AG04450 (cell line): ENCODE measurements at places on chromosomes 7 and 10.
A peak's percentile ranks its signal among the peaks of the same experiment; 100 is the strongest.

DNA sequence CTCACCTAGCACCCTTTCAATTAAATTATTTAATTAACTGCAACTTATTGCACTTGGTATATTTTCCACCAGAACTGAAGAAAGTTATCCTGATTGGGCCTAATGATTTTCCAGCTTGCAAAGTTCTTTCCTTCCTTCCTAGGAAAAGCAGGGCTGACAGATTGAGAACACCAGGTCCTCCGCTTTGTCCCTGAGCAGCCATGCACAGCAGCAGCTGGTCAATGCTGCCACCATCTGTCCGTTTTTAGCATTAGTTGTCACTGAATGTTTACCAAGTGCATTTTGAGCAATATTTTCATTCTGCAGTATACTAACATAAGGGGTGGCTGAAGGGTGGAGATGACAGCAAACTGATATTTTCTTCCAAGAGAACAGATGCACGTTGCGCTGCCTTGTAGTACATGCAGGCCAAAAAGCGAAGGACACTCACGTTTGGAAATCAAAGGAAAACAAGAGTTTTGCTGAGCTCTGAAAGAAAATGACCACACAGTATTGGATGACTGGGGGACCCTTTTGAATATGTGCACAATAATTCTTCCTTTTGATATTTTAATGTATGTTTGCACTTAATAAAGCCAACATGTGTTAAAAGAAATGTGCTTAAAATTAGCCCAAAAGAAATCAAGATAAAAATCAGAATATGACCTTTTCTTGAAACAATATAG is 248.8 kb upstream of the PTN start:
- DNase-seq: peak; percentile 59

- no peak for DNase-seq
These were observed 50.1 kb downstream of the TNS3 start for GRCh38 chr7:47531584-47532492.

DNA sequence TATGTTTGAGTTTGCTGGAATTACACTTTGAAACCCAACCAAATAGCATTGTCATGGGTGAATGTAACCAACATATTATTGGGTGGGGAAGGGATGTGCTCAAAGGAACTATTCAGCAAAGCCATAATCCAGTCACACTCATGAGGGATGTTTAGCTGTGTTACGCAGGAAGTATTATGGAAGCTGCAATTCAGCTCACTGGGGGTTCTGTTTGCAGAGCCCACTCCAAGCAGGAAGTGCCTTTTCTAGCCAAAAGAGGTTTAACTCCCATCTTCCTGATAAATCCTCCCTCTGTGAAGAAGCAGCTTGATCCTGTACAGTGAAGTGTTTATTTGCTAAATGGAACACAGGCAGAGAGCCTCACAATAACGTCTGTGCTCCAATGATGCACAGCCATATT is 172.5 kb downstream of the GLI3 start:
- DNase-seq: no peak

GRCh38 chr7:24732646-24733413 is 24.4 kb downstream of the GSDME start:
- peak; percentile 72 for DNase-seq

- no peak for DNase-seq
These were observed 129.8 kb downstream of the SEC23IP start for GRCh38 chr10:120022357-120022756.

GRCh38 chr7:100211342-100211780 is 8.4 kb upstream of the PVRIG start:
- DNase-seq: no peak

GRCh38 chr7:55307123-55307916 is 57.8 kb upstream of the LANCL2 start:
- no peak for DNase-seq

DNA sequence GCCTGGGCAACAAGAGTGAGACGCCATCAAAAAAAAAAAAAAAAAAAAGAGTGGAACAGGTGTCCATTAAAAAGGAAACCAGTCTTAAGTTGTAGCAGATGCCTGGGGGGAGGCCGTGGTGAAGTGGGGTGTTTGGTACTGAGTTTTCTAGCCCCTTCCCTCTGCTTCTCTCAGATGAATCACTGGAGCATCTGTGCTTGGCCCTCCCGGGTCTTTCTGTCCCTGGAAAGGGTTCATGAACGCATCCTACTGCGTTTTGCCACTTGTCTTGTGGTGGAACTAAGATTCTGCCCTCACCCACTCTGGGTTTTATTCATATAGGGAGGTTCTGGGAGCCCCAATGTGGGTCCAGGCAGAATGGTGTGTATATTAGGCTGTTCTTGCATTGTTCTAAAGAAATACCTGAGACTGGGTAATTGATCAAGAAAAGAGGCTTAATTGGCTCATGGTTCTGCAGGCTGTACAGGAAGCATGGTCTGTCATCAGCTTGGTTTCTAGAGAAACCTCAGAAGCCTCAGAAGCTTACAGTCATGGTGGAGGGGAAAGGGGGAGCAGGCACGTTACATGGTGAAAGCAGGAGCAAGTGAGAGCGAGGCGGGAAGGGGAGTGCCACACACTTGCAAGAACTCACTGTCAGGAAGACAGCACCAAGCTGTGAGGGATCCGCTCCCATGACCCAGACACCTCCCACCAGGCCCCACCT is 63.5 kb downstream of the CAMK1D start:
- DNase-seq: no peak

DNA sequence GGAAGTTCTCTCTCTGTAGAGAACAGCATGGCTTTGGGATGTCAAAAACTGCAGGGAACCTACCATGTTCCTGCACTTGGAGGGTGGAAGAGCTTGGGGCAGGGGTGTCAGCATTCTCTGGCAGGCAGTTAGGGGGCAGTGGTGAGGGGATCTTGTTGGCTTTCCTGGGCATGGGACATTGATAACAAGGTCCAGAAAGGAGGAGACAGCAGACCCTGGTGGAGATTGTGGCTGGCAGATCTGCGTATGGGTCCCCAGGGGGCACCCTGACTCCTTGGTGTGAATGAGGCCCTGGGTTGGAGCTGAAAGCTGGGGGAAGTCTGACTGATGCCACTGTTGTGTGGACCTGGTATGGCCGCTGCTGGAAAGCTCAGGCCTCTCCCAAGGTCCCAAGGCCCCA is 22.9 kb upstream of the CAMK2B start:
- DNase-seq: peak; percentile 4

- DNase-seq: no peak
These were observed 99.6 kb downstream of the ST8SIA6 start for GRCh38 chr10:17354781-17355180.

GRCh38 chr7:92873776-92874175 is 37.4 kb upstream of the CDK6 start:
- DNase-seq: no peak

DNA sequence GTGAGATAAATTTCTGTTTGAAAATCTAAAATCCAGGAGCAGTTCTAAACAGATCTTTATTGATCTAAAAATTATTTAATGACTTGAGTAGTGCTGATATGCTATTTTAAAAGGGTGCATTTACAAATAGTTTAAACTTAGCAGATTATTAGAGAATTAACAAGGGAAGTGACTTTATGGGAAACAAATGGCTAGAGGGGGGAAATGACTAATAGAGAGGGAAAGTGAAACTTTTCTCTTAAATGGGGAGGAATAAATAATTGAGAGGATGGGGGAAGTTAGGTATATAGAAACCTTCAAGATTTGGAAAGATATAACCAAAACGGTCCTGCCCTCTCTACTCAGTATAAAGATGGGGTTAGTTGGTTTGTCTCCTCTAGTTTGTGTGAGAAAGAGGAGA is 90.1 kb upstream of the ARMC3 start:
- no peak for DNase-seq

GRCh38 chr7:92641921-92642511 is 51.8 kb upstream of the FAM133B start:
- peak; percentile 18 for DNase-seq

DNA sequence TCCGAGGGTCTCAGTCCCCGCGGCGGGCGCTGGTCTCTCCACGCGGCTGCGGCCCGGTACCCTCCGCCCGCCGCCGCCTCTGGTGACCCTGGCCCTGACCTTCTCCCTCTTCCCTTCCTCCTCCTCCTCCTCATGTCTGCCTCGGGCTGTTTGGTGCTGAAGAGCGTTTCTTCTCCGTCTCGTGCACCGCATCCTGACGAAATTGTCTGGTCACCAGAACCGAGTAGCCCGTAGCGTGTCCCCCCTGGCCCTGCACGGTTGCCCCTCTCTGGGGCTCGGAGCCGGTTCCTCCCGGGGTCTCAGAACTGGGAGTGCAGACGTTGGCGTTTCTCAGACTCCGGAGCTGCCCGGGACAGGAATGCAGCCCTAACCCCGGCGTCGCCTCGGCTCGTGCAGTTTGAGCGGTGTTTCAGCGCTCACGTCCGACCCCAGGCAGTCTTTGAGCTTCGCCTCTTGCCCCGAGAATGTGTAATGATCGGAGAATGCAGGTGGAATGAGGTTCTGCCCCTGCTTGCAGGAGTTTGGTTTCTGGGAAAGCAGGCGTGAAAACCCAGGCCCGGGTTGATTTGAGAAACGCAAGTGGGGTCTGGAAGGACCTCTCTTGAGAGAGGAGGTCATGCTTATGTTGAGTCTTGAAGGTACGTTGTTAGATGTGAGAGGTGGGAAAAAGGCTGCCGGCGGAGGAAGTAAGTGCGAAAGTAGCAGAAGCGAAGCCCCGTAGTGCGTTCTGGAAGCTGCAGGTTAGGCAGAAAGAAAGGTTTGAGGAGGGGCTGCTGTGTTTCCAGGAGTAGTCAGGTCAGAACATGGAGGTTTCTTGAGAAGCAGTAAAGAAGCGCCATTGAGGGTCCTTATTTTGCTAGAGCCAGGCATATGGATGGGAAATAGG is 743 bp downstream of the RBM17 start:
- DNase-seq: no peak

DNA sequence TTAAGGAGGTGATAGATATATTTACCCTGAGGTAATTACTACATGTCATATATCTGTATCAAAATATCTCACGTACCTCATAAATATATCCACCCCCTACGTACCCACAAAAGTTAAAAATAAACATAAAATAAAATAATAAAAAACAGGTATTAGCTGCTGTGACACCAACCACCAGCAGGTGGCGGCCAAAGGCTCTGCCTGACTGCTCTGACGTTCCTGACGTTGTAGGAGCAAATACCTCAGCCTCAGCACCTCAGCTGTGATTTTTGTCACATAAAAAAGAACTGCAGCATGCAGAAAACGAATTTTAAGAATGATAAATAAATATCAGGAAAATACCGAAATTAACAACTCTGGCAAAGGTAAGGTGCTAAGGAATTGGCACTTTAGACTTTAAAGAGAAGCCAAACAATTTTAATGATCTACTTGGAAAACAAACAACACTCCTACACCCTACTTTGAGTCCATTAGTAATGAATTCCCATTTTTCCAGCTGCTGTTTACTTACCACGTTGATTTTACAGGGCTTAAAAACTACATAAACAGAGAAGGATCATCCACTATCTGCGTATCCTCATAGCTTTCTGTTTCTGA is 125.4 kb upstream of the TARP start:
- peak; percentile 15 for DNase-seq

DNA sequence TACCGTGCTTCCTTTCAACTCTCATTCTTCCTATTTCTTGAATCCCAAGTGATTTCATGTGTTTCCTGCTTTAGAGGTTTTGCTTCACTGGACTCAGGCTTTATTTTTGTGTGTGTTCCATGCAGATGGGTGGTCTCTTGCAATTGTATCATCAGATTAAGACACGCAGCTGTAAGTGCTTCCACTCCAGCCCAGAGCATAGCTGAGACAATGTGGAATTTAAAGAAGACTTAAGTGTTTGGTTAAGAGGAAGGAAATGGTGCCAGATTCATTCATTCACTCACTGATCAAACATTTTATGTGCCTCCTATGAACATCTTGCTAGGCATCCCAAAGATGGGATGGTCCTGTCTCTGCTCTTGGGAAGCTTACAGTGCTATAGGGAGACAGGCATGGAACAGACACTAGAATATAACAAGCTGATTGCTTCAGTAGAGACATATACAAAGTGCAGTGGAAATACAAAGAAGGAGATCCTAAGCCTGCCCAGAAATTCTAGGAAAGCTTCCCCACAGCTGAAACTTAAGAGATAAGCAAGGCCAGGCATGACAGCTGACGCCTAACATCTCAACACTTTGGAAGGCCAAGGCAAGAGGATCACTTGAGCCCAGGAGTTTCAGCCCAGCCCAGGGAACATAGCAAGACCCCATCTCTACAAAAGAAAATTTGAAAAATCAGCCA is 46.1 kb upstream of the LRRC17 start:
- no peak for DNase-seq

GRCh38 chr10:76408646-76409045 is 977.2 kb downstream of the LRMDA start:
- DNase-seq: no peak

DNA sequence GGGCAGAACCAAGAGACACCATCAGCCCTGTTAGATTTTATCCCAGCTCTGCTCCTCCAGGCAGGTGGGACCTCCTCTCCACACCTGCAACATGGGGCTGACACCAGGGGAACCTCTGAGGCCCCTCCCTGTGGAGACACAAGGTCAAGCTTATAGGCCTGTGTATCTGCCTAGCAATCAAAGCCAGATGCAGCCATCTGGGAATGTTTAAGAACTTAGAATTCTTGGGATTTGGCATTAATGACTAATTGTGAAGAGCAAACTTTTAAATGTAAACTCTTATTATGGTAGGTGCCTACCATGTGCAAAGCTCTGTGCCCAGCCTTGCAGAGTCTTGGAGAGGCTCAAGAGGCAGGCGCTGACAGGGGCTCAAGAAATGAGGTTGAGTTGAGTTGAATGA is 52.1 kb downstream of the TBATA start:
- DNase-seq: no peak

GRCh38 chr10:18204039-18204835 is 64.0 kb downstream of the CACNB2 start:
- no peak for DNase-seq

DNA sequence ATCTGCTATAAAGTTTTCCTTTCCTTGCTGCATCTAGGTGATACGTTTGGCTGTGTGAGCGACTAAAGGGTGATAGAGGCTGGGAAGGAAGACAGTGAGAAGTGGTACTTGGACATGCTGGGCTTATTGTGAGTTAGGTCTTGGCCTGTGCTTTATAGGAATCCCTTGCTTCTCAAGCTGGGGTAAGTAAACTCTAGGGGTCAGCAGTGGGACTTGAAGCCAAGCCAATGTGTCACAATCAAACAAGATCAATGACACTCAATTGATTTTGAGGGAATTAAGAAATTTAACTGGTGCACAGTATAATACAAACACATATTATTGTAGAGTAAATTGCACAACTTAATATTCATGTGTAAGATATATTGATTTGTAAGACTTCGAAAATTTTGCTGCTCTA is 155.8 kb upstream of the AOAH start:
- DNase-seq: no peak

DNA sequence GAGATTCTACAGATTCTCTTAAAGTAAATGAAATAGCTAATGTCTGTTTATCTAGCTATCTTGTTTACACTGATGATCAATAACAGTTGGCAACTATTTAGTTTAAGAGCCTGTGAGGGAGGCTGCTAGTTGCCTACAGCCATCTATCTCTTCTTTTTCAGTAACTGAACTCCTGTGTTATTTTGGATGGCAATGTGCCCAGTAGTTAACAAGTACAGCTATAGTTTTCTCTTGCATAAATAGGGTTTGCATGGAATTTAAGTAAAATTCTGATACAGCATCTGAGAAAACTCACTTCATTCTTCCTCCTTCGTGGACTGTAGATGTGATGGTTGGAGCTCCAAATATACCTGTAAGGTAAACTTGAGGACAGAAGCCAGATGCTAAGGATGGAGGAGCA is 219.5 kb upstream of the POT1 start:
- no peak for DNase-seq
